Fibroblast of skin of abdomen (primary cell): ENCODE measurements at places on chromosomes 6 and 20.

DNA sequence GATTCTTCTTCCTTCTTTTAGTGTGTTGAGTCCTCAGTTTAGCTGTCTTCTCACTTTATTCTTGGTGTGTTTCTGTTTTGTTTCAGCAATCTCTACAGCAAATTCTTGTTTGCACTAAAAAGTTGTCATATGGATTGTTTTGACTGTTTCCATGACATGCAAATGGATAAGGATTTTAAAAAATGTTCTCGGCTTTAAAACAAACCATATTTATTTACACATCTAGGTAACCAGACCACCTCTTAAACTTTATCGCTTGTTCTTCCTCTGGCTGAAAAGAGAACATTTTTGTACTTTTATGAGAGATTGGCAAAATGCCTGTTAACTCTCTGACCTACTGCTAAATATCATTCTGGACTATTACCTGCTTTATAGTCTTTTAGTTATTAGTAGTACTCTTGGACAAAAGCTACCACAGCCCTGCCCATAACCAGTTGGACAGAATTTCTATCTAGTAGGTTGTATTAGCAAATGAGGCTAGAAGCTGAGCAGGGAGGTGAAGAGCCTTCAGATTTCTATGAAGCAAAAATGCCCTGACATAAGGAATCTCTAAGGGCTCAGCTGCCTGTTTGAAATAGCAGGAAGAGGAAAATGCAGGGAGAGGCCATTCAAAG is 268.3 kb downstream of the CD109 start:
- no peak for DNase-seq

GRCh38 chr20:32526541-32526940 is 58.6 kb downstream of the NOL4L start:
- DNase-seq, result no peak

GRCh38 chr6:8857160-8857559 is 421.8 kb upstream of the SLC35B3 start:
- no peak for DNase-seq

GRCh38 chr20:50415021-50415515 is 95.1 kb upstream of the PTPN1 start:
- no peak for DNase-seq
